Keratinocyte (primary cell): ENCODE measurements at places on chromosomes 11 and 22.

GRCh38 chr22:26304730-26305129 is 124.3 kb upstream of the ASPHD2 start:
- no peak for DNase-seq

GRCh38 chr11:129443276-129443675 is 67.6 kb downstream of the BARX2 start:
- DNase-seq: no peak

DNA sequence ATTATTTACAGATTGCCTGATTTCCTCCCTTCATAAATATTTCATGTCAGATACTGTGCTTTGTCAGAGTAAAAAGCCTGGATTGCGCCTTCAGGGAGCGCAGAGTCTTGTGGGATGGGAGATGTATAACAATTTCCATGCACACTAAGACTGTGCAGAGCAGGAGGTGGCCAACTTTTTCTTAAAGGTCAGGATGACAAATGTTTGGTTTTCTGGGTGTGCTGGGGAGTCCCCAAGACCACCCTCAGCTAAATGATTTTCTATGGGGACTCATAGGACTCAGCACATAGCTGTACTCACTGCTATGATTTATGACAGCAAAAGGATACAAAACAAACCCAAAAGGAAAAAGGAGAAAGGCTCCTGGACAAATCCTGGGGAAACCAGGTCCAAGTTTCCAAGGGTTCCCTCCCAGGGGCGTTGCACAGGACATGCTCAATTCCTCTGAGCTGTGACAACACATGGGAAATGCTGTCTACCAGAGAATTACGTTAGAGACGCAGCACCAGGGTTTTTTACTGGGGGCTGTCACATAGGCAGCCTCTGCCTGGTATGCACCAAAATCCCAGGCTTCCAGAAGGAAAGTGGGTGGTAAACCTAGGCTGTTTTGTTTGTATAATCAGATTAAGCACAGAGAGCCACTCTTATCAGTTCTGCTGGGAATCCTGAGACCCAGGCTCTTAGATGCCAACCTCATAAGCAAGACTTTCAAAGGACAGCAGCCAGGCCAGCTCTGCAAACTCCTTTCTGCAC is 59.1 kb downstream of the CSNK2A3 start:
- no peak for DNase-seq

DNA sequence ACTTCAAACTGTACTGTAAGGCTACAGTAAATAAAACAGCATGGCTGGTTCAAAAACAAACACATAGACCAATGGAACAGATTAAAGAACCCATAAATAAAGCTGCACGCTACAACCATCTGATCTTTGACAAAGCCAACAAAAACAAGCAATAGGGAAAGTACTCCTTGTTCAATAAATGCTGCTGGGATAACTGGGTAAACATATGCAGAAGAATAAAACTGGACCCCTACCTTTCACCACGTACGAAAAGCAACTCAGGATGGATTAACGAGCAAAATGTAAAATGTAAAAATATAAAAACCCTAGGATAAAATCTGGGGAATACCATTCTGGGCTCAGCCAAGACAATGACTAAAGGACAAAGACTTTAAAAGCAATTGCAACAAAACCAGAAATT is 201.8 kb upstream of the PGR start:
- no peak for DNase-seq

- no peak for DNase-seq
Measured at GRCh38 chr11:35933320-35933871, 10.5 kb upstream of the LDLRAD3 start.

- DNase-seq: peak; percentile 52
Measured at GRCh38 chr11:118415739-118416068, 14.3 kb downstream of the ATP5MG start.

- no peak for DNase-seq
Measured at GRCh38 chr11:45234306-45235006, 51.7 kb downstream of the SYT13 start.

DNA sequence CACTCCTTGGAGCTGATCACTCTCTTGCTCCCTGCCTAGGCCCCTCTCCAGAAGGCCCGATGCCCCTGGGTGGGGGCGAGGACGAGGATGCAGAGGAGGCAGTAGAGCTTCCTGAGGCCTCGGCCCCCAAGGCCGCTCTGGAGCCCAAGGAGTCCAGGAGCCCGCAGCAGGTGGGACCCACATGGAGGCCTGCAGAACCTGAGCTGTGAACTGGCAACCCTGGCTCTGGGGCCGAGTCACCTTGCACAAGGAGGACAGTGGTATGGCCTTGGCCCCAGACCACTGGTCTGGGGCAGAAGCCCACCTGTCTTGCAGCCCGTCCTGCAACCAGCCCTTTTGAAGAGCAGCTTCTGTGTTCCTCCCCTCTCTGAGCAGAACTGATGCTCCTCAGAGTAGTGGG is 6.2 kb downstream of the SCO2 start:
- DNase-seq: no peak

DNA sequence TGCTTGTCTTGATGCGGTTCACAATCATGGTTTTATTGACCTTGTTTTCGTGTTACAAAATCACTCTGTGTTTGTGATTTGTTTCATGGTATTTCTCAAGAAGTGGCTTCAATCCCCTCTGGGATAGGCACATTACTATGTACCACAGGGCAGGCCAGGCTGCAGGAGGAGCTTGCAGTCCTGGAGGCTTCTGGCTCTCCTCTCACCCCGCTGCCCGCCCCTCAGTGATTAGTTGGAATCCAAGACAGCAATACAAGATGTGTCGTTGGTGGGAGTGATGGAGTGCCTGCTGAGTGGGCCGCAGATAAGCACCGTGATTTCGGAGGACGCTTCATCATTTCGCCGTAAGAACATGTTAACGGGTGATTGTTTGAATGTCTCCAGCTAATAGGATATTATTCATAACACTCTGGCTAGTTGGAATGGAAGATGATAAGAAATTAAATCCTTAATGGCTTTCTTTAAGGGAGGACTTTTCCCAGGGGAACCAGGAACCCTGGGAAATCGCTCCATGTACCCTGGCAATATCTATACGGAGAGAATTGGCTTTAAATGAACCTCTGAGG is 384.4 kb downstream of the MIAT start:
- DNase-seq: no peak

DNA sequence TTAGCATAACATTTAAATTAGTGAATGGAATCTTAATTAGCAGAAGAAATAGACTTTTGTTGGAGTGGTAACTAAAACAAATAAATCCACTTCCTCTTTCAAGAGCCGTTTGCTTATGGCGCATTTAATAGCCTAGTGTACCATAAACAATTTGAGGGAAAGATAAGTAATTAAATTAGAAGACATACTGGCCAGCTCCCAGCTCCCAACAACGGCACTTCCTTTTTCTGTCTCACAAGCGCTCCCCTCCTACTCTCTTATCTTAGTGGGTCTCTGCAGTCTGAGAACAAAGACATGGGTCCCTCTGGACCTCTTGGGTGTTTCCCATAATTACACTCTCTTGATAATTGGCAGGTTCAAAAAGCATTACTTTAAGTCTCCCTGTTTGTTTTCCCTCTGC is 146.0 kb downstream of the OPCML start:
- DNase-seq: no peak

DNA sequence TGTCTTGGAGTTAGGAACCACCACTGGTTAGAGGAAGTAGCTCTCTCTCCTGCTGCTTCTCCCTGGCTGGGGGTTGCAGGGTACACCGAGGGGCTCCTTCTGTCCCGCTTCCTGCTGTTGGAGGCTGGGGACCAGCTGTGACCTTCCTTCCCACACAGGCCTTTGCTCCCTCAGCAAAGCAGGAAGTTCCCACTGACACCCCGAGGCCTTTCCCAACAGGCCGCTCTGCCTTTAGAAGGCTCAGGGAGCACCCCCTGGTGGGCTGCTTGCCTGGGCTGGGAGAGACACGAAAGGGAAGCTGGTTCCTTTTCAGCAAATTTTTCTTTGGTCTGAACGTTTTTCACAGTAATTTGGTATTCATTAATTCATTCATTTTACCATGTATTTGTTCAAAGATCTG is 527.9 kb upstream of the B3GAT1 start:
- DNase-seq: no peak
